ENCODE measurements at places on chromosomes 6 and 20.

GRCh38 chr6:62162858-62163257, 123.2 kb downstream of the KHDRBS2 start:
- no peak for DNase-seq

DNA sequence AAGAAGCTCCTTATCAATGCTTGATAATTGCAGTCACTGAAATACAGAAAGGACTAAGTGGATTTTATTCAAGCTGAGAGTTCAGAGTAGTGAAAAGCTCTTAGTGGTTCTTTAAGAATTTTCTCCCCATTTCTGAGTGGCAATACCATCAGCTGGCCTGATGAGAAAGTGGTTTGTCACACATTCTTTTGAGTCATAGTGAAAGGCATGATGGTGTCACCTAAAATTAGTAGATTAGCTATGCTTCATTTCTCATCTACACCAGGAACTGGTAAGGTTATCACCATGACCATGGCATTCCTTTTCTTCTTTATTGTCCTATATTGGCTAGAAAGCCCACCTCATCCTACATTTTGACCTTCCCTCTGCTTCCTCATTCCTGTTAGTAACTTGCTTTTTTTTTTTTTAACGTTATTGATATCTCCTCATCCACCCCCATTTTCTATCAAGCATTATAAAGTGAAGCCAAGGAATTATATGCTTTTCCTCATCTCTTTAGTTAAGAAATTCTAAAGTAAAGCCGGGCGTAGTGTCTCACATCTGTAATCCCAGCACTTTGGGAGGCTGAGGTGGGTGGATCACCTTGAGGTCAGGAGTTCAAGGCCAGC, 67.4 kb upstream of the LOC128125822 start:
- no peak for DNase-seq

DNA sequence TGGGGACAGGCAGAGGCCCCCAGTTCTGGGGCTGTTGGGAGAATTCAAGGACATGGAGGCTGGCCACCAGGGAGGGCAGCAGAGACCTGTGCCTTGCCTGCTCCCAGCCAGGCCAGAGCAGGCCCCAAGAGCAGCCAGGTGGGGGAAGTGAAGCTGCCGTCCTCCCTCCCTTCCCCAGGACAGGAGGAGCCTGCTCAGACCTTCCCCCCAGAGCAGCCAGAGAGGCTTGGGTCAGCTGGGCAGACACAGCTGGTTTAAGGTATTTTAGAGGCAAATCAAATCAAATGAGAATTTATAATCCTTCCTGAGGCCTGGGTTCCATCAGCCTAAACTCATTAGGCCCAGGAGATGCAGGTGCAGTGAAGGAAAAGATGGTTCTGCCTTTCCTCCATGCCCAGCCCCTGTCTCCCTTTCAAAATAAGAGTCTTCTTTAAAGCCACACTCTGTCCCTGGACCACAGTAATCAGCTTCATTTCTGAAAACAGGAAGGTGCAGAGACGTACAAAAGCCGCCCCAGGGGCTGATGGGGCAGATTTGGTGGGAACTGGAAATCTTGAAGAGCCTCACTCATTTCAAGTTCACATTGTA, 21.7 kb downstream of the BMP7 start:
- DNase-seq, result no peak

- no peak for DNase-seq
These were observed 1168.4 kb upstream of the CITED2 start for GRCh38 chr6:140542863-140543262.

- DNase-seq, result no peak
These were observed 2.8 kb downstream of the HUS1B start for GRCh38 chr6:654136-654535.

DNA sequence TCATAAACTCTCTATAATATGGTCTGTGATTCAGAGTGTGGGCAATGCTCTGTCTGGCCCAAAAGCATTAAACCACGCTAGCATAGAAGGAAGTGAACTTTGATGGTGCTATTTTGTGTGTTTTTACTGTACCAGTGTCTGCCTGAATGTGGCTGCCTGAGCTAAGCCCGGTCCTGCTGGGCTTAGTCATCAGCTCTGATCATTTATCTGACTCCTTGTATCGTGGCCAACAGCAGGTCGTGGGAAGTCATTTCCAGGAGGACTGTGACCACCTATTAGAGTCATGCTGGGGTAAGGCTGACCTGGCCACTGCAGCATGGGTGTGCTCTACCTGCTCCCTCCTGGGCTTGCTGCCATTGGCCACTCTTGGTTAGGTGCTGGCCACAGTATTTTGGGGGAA, 239.1 kb upstream of the CEP162 start:
- DNase-seq, result no peak

- no peak for DNase-seq
These were observed 52.2 kb upstream of the CHRNA4 start for GRCh38 chr20:63413323-63413722.

DNA sequence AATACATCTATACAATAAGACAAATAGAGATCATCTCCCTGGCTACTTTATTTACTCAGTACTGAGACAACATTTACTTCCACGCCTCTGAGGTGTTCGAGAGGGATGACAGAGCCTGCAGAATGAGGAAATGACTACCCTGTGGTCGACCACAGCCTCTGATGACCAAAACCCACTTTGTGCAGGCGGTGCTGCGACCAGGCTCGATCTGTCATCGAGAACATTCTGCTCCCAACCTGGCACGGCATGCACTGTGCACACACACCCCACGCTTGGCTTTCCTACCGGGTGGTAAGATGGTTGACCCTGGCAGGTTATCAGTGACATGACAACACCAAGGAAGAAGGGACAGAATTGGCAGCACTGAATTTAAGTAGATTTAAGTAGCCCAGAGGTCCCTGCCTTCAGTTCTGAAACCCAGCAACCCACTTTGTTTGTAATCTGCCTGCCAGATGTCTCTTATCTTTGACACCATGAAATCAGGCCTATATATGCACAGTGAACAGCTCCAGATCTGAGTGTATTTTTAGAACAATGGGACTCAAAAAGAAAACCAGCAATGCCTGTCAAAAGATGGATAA, 42.6 kb downstream of the TTI1 start:
- DNase-seq, result no peak

DNA sequence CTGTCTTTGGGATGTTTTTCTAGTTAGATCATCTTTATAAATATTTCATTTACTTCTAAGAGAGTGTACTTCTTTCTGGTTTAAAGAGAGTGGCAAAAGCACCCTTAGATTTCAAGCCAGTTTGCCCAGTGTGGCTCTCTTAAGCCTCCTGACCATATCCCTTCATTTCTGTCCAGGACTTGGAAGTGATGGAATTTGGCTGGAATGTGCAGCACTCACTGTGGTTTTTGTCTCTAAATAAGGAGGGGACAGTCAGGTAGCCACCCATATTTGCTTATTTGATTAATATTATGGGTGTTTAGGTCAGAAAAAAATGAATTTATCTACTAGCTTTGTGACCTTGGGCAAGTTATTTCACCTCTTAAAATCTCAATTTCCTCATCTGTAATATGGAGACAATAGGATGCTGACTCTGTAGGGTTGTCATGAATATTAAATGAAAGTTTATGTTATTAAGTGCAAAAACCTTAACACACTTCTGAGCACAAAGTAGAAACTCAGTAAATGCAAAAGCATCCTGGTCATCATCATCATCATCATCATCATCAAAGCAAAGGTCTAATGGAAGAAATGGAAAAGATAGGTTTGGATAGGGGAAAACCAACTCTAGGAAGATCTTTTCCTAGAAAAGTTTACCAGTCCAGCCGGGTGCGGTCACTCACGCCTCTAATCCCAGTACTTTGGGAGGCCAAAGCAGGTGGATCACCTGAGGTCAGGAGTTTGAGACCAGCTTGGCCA, 3.1 kb downstream of the CRYBG1 start:
- no peak for DNase-seq

DNA sequence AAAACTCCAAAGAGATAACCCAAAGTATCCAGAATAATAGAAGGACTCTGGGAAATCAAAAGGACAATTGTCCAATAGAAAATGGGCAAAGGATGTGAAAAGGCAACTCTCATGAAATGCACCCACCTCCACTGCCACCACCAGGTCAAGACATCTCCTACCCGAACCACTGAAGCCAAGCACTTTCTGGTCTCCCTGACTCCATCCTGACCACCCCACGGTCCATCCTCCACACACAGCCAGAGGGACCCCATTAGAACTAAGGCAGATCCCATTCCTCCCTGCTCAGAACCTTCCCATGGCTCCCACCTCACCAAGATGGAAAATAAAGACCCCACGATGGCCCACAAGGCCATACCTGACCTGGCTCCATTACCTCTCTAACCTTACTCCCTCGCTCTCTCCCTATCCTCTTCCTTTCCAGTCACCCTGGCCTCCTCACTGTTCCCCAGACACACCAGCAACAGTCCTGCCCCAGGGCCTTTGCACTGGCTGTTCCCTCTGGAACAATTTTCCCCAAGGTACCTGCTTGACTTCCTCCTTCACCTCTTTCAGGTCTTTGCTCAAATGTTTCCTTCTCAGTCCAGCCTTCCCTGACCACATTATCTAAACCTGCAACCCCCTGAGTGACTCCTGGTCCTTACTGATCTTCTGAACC, 108.1 kb downstream of the PREX1 start:
- DNase-seq, result no peak

GRCh38 chr20:44027343-44028002, 112.8 kb downstream of the TOX2 start:
- DNase-seq, result no peak

- no peak for DNase-seq
These were observed 82.2 kb downstream of the CHMP4B start for GRCh38 chr20:33893314-33893713.

DNA sequence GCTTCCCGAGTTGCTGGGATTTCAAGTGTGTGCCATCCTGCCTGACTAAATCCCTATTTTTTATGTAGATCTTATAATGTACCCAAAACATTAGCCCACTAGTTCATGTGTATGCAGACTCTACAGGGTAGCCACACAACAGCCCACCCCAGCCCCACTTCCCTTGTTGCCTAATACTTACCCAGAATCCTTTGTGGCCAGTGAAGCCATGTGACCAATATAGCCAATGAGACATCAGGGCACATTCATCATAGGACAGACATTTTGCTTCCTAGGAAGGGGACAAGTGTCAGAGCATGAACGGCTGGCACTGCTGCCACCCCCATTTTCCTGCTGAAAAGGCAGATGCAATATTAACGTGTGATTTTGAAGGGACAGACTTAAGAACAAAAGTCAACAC, 36.0 kb upstream of the TCP11 start:
- no peak for DNase-seq

- DNase-seq, result no peak
These were observed 28.6 kb upstream of the SLC22A1 start for GRCh38 chr6:160093061-160093460.

DNA sequence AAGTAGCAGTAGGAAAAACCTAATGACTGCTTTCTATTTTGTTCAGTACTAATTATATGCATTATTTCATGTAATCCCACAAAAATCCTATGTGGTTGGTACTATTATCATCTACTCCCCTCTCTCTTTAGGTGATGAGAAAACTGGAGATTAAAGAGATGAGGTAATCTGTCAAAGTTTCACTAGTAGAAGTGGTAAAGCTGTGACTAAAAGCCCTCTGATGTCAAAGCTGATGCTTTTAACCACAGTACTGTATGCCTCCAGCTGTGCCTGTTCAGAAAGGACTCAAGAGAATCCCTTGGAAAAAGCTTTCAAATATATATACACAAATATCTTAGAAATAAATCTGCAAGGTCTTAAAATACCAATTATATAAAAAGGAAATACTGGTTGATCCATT, 38.0 kb downstream of the PHIP start:
- no peak for DNase-seq

DNA sequence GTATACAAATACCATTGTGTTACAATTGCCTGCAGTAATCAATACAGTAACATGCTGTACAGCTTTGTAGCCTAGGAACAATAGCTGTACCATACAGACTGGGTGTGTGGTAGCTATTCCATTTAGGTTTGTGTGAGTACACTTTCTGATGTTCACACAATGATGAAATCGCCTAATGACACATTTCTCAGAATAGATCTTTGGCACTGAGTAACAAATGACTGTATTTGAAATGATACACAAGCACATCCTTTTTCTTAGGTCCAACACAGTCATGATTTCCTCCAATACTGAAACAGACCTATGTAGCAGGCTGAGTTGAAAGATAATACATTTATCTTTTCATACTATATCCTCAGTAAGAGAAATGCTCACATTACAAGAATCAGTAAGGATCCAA, 13.9 kb downstream of the KHDRBS2 start:
- no peak for DNase-seq

- no peak for DNase-seq
These were observed 89.9 kb upstream of the NEDD9 start for GRCh38 chr6:11322252-11322885.

DNA sequence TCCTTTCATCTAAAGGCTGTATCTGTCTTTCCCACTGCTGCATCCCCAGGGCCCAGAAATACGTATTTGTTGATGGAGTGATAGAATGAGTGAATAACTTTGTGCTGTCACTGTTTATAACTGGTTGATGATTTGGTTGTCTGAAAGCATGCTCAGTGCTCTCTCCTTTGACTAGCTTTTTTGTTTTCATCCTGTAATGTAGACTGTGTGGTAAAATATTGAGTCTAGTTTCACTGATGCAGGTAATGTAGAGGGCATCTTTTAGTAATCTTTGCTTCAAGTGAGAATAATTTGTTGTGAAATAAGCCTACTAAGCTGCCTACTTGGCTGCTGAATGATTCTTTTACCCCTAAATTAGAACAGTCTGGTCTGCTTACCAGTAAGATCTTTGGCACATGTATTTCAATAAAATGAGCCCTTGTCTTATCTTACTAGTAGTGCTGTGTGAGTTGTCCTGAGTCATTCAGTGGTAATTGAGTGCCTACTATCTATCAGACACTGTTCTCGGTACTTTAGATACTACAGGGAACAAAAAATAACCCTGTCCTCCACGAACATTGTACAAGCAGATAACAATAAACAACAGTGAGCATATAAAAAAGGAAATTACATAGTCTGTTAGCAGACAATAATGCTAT, 39.9 kb downstream of the MAPK14 start:
- DNase-seq, result no peak

GRCh38 chr6:128505603-128506002, 14.8 kb downstream of the PTPRK start:
- DNase-seq, result no peak

DNA sequence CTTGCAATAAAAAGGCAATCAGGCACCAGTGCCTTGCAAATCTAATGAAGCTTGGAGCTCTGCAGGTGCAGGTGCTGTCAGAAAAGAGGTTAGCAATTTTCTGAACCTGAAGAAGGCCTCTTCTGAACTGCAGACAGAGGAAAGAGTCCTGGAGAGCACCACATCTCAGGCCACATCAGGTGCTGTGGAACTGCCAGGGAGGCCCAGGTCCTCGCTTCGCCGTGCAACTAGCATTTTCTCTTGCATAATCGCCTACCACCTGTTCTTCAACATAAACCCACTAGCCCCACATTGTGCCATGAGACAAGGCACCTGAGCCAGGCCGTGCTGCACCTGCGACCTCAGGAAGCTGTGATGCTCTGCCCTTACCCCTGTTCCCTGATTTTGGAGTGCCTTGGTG, 187.6 kb downstream of the DTNBP1 start:
- DNase-seq, result no peak

DNA sequence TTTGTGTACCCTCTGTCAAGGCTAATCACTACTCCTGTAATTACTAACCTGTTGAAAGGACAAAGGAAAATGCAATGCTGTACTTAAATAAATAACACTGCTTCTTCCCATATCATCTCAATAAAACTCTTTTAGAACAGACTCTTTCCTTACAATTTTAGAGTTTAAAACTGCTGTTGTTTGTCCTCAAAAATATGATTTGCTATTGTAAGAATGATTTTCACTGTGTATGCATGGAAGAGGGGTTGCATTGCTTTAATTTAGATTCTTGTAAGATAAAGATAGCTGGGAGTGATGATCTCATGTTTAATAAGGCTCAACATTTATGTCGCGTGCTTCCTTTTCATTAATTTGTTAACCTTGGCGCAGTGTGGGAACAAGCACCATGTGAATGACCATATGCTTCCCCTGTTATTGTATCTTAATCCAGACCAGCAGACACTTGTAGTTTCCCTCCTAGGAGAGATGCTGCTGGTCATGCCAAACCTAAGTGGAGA, 89.8 kb upstream of the ATXN1 start:
- no peak for DNase-seq

Measured in muscle of arm (tissue), 14 donors.